Stimulated activated CD4-positive, alpha-beta T cell treated with anti-CD3 and anti-CD28 coated beads, Interleukin-12 subunit alpha, Interleukin-12 subunit beta, amount 100 ng/mL, for 24 hours (primary cell): ENCODE measurements at places on chromosomes 12 and 14.

- DNase-seq, result no peak
These were observed 7.5 kb downstream of the HIP1R start for GRCh38 chr12:122842505-122843405.

DNA sequence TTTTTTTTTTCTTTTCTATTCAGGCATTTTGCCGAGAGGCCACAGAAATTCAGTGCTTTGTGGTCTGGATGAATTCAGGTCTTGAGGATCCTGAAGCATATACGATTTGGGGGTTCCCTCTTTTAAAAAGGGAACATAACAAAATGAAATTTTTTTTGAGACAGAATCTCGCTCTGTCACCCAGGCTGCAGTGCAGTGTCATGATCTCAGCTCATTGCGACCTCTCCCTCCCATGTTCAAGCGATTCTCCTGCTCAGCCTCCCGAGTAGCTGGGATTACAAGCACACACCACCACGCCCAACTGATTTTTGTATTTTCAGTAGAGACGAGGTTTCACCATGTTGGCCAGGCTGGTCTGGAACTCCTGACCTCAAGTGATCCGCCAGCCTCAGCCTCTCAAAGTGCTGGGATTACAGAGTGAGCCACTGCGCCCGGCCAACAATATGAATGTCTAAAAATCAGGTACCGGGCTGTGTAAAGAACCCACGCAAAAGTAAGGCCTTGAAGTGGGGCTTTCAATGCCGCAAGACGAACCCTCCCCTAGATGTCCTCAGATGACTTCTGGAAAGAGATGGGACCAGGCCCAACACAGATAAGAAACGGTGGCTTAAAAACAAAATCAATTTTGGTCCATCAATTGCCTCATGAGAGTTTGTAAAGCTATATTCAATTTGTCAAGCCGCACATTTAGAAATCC is 30.0 kb downstream of the TESC start:
- DNase-seq, result no peak

- DNase-seq, result no peak
These were observed 9.6 kb downstream of the CNOT2 start for GRCh38 chr12:70252832-70253231.

GRCh38 chr12:51922146-51922545 is 14.8 kb downstream of the ACVRL1 start:
- DNase-seq, result no peak

- no peak for DNase-seq
These were observed 73.9 kb downstream of the VEZT start for GRCh38 chr12:95291501-95291900.

- no peak for DNase-seq
These were observed 55.9 kb upstream of the SRSF5 start for GRCh38 chr14:69711065-69711464.

GRCh38 chr12:109952873-109953272 is 43.3 kb downstream of the GIT2 start:
- DNase-seq, result no peak

DNA sequence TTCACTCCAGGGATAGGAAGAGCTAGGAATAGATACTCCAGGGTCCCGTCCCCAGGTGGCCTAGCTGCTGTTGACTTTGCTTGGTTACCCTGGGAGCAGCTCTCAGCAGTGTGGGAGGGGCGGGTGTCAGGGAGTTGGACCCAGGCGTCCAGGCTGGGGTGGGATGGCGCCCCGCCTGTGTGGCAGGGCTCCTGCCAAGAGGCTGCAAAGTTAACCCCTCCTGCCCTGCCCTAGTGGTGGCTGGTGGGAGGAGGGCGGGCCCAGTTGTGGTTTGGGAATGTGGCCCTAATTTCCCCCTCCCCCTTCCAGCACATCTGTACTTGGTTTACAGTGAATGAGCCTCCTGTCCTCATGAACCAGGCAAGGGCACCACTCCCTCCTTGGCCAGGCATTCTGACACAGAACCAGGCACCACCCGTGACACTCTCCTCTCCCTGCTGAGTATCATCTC is 1.7 kb upstream of the RARG start:
- no peak for DNase-seq

GRCh38 chr12:33653362-33653761 is 213.7 kb upstream of the SYT10 start:
- no peak for DNase-seq

DNA sequence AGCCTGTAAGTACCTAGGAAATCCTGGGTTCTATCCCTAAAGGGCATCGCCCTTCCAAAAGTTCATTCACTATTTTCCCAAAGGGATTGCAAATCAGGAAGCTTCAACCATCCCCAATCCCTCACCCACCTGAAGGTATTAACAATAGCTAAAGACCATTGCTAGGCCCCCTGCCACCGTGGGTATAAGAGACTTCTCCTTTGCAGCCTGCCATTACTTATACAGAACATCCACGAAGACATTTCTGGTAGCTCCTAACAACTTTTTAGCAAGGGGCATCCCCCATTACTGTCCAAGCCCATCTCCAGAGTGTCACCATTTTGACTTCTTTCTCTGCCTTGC is 384 bp upstream of the SMUG1 start:
- no peak for DNase-seq

DNA sequence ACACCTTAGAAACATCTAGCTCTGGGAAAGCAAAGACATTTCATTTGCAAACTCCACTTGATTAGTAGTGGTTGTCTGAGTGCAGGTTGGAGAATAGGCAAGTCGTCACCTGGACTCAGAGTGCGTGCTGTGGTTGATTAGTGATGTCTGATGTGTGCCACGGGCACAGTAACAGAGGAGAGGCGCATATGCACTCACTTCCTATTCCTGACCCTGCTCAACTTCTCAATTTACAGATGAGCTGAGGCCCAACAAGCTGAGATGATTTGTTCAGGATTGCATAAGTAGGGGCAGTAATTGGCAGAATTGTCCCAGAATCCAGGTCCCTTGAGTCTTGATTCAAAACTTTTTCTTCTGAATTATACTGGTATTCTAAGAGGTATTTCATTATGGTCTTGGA is 44.9 kb downstream of the ADCK1 start:
- DNase-seq, result no peak

GRCh38 chr14:38868399-38869290 is 234.4 kb downstream of the SEC23A start:
- no peak for DNase-seq

DNA sequence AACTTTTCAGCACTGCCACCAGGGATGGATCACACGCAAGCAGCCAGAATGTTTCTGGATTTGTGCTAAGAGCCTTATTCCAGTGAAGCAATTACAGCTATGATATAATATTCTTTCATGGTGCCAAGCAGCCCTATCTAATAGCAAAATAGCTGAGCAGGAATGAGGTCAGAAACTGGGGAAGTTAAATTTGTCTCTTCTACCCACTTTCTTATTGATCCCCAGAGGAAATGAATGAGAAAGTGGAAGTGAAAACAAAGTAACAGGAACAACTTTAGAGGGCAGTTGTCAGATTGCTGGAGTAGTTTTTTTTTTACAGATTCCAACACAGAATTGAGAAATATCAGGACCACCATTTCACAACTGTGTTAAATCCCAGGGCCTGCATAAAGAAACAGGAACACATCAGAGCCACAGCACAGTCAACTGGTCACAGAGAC is 44.8 kb downstream of the GCH1 start:
- no peak for DNase-seq

- DNase-seq, result no peak
These were observed 15.6 kb upstream of the TTC7B start for GRCh38 chr14:90831821-90832220.

DNA sequence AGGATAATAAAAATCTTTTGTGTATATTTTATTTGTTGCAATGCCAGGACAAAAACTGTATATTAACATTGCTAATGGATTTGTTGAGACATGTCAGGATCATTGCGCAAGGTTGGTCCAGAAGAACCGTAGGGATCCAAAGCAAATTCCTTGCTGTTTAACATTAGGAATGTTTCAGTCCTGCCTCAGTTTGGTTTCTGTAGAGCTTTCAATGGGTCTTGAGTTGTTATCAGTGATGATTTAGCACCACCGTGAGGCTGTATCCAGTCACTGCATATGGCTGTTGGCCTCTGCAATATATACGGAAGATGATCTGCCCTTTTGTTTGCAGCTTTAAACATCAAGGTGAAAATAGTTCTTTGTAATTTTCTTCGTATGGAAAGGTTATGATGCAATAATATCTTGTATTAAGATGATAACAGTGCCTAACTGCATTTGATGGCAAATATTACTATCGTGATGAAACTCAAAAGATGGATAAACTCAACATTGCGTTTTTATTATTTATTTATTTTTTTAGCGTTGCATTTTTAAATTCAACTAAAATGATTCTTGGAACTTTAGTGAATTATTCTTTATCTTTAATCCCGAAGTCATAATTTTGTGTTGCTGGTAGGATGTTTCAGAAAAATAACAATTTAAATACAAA is 231.2 kb downstream of the AKAP6 start:
- DNase-seq, result no peak

- no peak for DNase-seq
These were observed 22.6 kb upstream of the LRP1-AS start for GRCh38 chr12:57169969-57170368.

- DNase-seq, result peak; percentile 37
These were observed 78.7 kb downstream of the PPM1A start for GRCh38 chr14:60327447-60328331.

- no peak for DNase-seq
These were observed 40.6 kb downstream of the SPRING1 start for GRCh38 chr12:116697305-116697704.

- DNase-seq, result no peak
These were observed 79.5 kb downstream of the DAAM1 start for GRCh38 chr14:59268011-59268410.

GRCh38 chr14:62443796-62444195 is 601.5 kb downstream of the KCNH5 start:
- DNase-seq, result no peak

DNA sequence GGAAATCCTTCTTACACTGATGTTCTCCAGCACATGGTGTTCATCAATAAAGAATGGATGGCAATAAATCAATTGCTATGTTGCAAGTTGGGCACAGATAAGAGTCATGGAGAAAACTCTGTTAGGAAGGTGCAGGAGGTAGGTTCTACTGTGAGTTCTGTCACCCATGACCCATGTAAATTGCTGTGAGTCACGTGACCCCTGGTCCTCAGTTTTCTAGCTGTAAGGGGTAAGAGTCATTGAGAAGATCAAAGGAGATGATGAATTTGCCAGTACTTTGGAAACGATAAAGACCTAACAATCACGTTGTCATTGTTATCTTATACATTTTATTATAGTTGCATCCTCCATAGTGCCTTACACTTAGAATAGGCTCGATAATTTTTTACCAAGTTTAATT is 235.2 kb upstream of the ARID2 start:
- no peak for DNase-seq

- DNase-seq, result no peak
These were observed 36.7 kb upstream of the RESF1 start for GRCh38 chr12:31922341-31923062.

GRCh38 chr12:52442600-52443061 is 8.5 kb upstream of the KRT75 start:
- no peak for DNase-seq

GRCh38 chr12:25502596-25502995 is 50.5 kb downstream of the LMNTD1 start:
- no peak for DNase-seq

GRCh38 chr12:120905856-120906384 is 1.8 kb upstream of the SPPL3 start:
- DNase-seq, result no peak

- DNase-seq, result peak; percentile 3
These were observed 5.9 kb upstream of the RERG start for GRCh38 chr12:15227004-15227679.

GRCh38 chr14:89477391-89477790 is 60.4 kb upstream of the FOXN3 start:
- no peak for DNase-seq

DNA sequence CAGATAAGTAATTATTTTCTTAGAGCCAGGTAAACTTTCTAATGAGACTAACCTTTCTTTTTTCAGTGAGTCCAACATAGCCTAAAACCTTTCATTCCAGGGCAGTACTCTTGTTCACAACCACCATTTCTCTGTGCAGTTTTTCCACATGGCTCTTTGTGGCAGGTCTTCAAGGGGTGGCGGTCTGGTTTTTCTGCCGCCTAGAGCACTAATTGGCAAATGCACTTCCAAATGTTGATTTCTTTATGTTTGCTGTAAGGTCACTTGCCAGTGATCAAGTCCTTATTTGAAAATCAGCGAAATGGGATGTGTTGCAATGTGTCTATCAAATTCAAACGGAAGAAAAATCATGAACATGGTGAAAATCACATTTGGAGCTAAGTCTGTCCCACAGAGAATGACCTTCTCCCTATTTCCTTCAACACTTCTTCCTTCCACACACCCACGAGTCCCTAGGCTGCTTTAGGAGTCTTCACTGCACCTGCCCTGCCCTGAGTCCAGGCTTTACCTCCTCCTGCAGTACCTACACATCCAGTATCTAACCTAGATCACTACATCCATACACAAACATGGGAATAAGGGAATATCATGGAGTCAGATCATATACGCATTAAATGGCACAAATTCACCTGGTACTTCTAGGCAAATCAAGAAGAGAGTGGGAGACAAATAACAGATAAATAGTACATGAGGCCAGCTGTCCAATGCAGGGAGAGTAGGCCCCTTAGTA is 1.9 kb downstream of the SRGAP1 start:
- DNase-seq, result no peak

GRCh38 chr12:39883411-39883810 is 222.5 kb downstream of the SLC2A13 start:
- no peak for DNase-seq

GRCh38 chr14:70655110-70655826 is 13.6 kb downstream of the TTC9 start:
- peak; percentile 65 for DNase-seq

- DNase-seq, result no peak
These were observed 11.5 kb downstream of the XRCC3 start for GRCh38 chr14:103703433-103704385.

GRCh38 chr12:17640615-17641014 is 449.4 kb downstream of the RERGL start:
- no peak for DNase-seq

- DNase-seq, result no peak
These were observed 350.4 kb downstream of the BMP4 start for GRCh38 chr14:53606203-53606602.

- DNase-seq, result no peak
These were observed 300.0 kb downstream of the AEBP2 start for GRCh38 chr12:19739195-19739776.

DNA sequence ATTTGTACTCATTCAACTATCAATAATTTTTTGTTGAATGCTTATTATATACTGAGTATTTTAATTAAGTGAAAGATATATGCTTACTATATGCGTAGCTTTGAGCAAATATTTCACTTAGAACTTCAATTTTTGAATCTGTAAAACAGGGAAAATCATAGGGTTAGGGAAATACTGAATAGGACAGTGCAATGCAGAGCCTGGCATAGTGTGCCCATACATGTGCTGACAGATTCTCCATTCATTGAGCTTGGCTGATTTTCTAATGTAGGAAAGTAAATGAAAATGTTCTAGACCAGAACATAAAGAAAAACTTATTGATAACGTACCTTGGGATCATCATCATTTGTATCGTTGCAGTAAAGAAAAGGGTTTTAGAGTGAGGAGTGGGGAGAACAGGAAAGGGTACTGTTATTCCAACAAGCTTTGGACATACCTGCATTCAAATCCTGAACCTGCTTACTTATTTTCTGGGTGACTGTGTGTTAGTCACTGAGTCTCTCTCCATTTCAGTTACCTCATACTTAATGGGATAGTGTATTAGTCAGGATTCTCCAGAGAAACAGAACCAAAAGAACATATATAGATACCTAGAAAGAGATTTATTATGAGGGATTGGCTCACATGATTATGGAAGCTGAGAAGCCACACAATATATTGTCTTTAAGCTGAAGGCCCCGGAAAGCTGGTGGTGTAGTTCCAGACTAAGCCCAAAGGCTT is 436.4 kb downstream of the ADAMTS20 start:
- no peak for DNase-seq

- DNase-seq, result no peak
These were observed 57.4 kb downstream of the RPH3A start for GRCh38 chr12:112848972-112849371.
